Cardiac muscle cell (in vitro differentiated cells and primary cell): ENCODE measurements at places on chromosomes 5 and 9. TPM values are rescaled to one million over a fixed set of nuclear protein-coding genes. Genes with fewer than 3 reads are reported as not detected.

GRCh38 chr5:168426007-168426863 lies 60.0 kb upstream of the RARS1 start:
- DNase-seq: no peak

- peak; percentile 74 for DNase-seq
Observed at GRCh38 chr5:174311531-174312269, 266.2 kb downstream of the NSG2 start.

DNA sequence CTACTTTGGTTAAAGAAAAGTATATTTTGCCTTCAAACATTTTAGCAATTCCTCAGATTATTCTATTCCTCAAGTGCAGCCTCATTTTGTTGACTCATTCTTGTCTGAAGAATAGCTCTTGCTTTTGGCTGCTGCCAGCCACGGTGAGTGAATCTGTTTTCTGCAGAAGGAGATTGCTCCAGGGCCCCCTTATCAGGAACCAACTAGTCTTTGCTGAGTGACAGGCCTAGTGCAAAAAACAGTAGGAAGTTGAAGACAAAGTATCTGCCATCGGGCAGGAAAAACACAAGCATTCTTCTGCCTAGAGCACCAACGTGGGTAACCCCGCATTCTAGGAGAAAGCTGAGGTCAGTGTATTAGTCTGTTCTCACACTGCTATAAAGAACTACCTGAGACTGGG lies 42.3 kb downstream of the ZNF883 start:
- peak; percentile 15 for DNase-seq

DNA sequence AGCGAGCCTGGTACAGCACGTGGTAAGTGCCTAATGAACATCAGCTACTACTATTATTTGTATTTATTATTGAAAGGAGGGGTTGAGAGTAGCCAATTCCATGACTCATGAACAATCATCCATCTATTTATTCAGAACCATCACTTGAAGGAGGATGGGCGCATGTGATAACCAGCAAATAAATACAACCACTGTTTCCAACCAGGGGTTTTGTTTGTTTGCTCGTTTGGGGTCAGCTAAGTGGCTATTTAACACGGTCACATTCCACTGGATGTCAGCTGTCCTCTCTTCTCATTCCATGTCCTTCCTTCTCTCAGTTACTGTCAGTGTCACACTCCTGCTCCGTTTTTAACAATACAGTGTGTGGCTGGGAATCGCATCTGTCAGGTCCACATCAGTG lies 8.6 kb downstream of the RAPGEF1 start:
- no peak for DNase-seq

DNA sequence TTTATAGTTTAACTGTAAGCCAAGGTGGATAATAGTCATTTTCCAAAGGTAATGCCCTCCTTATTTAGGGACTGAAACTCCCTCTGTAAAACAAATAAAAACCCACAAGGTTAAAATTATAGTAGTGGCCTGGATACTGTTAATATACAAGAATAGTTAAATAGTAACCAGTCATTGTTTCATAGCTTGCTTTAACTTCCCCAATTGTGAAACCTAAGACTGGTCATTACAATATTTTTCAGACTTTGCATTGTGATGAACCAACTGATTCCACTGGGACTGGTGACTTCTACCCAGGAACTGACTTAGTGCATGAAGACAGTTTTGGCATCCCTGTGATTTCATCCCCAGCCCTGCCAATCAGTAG lies 162.6 kb downstream of the SMC2 start:
- DNase-seq: no peak

The SNAPC4 gene
- polyA plus RNA-seq: 7.7 and 8.7 TPM in 2 replicates
